Stimulated activated CD4-positive, alpha-beta T cell treated with anti-CD3 and anti-CD28 coated beads, Interleukin-12 subunit alpha, Interleukin-12 subunit beta, amount 100 ng/mL, for 4 hours (primary cell): ENCODE measurements at places on chromosomes 16 and 17.

DNA sequence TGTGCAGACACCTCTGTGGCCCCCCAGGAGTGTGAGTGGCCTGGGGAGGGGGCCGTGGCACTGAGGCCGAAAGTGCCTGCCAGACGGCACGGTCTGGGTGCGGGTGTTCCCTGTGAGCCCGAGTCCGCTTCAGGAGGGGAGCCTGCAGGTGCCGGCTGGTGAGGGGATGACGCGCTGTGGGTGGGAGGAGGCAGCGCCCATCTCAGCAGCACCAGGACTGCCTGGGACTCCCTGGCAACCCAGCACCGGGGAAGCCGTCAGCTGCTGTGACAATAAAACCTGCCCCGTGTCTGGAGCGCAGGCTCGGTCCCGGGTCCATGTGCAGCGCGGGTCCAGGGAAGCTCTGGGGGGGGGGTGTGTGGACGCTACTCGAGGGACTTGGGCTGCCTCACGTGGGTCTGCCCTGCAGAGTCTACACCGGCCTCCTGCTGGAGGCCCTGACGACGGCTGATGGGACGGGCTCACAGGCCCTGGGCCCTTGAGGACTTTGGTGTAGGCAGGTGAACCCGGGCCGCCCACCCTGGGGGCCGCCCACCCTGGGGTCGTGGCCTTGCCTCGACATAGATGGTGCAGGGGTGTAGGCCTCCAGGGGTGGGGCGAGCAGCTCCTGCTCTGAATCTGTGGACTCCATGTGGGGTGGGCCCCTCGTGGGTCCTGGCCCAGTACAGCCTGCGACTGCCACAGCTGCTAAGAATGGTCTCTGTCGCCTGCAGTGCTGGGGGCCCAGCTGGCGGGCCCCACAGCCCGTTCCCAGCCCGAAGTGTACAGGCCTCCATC is 5.9 kb upstream of the RAB40C start:
- no peak for DNase-seq

GRCh38 chr16:75789237-75789636 is 62.9 kb upstream of the CPHXL start:
- DNase-seq = no peak

DNA sequence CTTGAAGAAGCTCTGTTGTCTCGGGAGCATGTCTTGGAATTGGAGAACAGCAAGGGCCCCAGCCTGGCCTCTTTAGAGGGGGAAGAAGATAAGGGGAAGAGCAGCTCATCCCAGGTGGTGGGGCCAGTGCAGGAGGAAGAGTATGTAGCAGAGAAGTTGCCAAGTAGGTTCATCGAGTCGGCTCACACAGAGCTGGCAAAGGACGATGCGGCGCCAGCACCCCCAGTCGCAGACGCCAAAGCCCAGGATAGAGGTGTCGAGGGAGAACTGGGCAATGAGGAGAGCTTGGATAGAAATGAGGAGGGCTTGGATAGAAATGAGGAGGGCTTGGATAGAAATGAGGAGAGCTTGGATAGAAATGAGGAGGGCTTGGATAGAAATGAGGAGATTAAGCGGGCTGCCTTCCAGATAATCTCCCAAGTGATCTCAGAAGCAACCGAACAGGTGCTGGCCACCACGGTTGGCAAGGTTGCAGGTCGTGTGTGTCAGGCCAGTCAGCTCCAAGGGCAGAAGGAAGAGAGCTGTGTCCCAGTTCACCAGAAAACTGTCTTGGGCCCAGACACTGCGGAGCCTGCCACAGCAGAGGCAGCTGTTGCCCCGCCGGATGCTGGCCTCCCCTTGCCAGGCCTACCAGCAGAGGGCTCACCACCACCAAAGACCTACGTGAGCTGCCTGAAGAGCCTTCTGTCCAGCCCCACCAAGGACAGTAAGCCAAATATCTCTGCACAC is 21.2 kb downstream of the AKAP1 start:
- no peak for DNase-seq

GRCh38 chr17:47669081-47669480 is 19.4 kb downstream of the KPNB1 start:
- no peak for DNase-seq

- no peak for DNase-seq
These were observed 116.8 kb downstream of the HIC1 start for GRCh38 chr17:2171702-2172076.

DNA sequence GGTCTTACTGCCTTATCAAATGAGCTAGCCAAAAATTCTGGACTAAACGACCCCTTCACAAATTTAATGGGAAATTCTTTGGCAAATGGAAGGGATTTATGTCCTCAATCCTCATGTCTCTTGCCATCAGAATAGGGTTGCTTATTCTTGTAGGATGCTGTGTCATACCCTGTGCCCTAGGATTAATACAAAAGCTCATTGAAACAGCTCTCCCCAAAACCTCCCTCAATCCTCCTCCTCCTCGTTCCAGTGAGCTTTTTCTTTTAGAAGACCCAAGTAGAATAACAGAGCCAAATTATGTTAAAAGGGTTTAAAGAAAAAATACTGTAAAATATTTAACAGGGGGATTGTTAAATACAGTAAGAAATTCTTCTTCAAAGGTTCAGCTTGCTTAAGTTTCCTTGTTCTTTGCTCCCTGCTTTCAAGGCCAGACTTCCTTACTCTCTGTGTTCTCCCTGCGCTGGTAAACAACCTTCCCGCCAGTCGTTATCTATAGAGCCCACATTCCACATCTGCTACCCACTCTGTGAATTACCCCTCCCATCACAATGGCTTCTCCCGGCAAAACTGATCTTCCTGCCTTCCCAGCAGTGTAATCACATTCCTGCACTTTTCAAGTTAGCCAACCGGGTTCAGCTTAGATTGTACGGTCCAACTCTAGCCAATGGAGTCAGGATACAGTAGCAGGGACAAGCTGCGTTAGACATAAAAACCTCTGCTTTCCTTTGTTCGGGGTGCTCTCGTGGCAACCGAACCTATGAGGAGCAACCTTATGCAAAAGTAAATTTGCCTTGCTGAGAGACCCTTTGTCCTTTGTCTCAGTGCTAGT is 9.7 kb downstream of the HPR start:
- DNase-seq = no peak

GRCh38 chr16:25633549-25633948 is 58.2 kb upstream of the HS3ST4 start:
- no peak for DNase-seq

DNA sequence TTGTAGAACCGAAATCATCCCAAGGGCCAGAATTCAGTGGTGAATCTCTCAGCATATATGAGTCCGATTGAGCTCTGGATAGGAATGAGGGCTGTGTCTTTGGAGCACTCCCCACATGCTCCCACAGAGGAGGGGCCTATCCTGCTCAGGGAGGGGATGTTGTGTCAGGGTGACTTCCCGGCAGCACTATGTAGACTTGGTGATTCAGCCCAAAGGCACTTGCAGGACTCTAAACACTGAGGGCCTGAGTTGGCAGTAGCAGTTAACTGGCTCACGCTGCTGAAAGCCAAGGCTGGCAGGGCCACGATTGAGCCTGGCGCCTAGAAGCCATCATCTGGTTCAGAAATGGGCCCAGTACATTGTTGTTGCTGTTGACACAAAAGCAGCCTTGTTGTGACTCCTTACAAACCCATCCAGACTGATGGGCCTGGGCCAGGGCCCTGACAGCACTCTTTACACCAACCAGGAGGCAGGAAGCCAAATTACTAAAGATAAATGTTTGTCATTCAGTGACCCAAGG is 31.9 kb downstream of the NMT1 start:
- no peak for DNase-seq

GRCh38 chr16:84459533-84459894 is 44.9 kb downstream of the MEAK7 start:
- no peak for DNase-seq

- no peak for DNase-seq
These were observed 21.3 kb upstream of the HOXB13 start for GRCh38 chr17:48749621-48750553.

DNA sequence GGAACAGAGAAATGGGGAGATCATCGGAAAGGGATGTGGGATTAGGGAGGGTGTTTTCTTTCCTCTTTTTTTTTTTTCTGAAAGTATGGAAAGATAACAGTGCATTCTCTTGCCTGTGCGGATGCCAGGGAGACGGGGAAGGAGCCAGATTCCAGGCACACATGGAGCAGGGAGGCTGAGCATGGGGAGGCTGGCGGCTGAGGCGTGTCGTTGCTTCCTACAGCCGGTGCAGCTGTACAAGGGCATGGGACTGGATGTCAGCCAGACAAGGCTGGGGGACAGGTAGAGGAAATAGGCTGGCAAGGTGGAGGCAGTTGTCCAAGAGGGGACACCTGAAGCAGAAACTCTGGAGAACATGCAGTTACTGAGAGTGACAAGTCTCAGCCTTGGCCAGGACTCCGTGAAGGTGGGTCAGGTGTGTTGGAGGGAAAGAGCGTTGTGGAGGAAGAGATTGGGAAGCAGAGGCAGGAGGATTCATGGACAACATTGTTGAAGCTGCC is 16.6 kb upstream of the ADORA2B start:
- DNase-seq = no peak

- no peak for DNase-seq
These were observed 59.9 kb downstream of the WNT3 start for GRCh38 chr17:46758614-46759013.

- DNase-seq = no peak
These were observed 15.9 kb downstream of the HEXIM2 start for GRCh38 chr17:45177563-45177962.

DNA sequence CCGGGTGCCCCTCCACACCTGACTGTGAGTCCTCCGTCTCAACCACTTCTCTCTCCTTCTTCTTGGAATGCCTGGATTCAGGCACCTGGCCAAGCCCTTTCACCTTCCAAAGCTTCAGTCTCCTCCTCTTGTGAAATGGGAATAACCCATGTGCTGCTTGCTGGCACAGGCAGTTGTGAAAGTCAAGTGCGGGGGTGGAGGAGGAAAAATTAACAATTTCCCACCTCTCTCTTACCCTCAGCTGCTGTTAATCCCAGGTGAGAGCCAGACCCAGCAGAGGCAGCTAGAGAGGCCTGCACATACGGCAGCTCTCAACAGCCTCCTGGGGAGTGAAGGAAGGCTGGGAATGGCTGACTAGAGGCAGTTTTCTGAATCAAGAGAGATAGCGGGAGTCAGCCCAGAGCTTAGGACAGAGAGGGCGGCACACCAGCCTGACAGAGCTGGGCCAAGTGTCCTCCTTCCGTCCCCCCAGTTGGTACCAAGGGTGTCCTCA is 77.9 kb upstream of the LGALS9 start:
- DNase-seq = no peak

DNA sequence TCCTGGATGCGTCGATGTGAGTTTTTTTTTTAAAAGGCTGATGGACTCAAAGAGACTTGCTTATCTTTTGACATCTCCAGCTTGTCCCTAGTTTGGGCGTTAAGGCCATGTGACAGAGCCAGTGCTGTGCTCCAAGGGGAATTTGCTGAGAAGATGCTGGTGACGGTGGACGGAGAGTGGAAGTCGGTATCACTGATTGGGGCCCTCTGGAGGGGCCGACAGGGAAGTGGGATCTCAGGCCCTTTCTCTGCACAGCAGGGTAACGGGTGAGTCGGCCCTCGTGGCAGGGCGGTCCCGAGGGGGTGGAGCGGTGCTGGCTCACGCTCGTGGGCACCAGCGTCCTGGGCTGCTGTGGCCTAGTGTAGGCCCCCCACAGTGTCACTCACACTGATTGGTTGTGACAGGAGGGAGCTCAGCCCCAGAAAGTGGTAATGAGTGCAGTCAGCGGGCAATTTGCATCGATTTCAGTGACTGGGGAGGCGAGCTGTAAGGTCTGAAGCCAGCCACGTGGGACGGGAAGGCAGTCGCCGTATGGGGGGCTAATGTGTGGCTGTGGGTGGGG is 91.3 kb downstream of the TBC1D16 start:
- DNase-seq = no peak

- DNase-seq = no peak
These were observed 701 bp downstream of the PDP2 start for GRCh38 chr16:66881014-66881417.

DNA sequence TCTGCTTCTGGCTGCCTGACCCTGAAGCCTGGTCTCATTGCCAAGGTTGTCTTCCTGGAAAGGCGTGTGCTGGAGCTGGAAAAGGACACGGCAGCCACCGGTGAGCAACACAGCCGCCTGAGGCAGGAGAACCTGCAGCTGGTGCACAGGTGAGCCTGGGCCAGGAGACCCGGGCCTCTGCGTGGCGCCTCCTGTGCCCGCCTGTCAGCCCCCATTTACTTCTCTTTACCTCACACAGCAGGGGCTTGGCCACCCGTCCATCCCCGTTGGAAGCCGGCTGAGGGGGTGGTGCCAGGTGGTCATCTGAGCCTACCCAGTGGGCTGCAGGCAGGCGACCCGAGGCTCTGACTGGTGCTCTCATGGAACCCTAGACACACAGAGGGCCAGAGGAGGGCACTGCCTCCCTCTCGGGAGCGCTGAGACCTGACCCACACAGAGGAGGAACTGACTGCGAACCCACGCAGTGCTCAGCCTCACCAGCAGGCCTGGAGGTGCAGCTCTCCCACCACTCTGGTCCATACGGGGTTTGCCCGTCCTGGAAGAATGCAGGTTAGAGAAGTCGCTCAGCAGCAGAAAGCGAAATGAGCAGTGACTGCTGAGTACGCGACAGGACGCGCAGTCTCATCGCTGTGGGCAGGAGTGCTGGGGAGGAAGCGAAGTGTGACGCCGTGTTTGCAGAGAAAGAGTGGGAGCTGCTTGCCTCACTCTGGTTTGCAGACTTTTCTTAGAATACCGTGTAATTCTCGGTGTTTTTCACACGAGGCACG is 21.9 kb upstream of the CAPN15 start:
- DNase-seq = no peak

GRCh38 chr16:86330906-86331305 is 179.4 kb upstream of the FOXF1 start:
- no peak for DNase-seq

DNA sequence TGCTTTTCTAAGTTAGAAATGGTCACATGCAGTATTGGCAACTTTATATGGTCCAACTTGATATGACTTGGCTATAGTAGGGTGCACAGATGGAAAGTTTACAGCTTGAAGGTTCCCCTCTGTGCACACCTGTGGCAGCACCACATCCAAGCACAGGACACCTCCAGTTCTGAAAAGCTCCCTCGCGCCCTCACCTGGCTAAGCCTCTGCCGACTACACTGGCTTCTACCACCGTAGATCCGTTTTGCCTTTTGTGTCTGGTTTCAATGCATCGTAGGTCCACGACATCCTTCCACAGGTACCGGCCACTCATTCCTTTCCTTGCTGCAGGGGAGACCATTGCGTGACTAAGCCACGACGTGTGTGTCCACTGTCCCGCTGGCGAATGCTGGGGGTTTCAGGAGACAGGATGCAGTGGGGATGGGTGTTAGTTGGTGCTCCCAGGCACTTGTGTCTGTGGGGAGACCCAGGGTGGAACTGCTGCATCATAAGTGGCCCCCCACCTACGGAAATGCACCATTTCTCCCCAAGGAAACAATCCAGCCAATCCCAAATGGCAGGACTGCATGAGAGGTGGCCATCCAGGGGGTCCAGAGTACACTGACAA is 4.9 kb upstream of the RASD1 start:
- no peak for DNase-seq

- DNase-seq = no peak
These were observed 848.6 kb upstream of the RBFOX1 start for GRCh38 chr16:6484081-6484480.
